HAP-1 (cell line): ENCODE measurements at places on chromosomes 2 and 18.

DNA sequence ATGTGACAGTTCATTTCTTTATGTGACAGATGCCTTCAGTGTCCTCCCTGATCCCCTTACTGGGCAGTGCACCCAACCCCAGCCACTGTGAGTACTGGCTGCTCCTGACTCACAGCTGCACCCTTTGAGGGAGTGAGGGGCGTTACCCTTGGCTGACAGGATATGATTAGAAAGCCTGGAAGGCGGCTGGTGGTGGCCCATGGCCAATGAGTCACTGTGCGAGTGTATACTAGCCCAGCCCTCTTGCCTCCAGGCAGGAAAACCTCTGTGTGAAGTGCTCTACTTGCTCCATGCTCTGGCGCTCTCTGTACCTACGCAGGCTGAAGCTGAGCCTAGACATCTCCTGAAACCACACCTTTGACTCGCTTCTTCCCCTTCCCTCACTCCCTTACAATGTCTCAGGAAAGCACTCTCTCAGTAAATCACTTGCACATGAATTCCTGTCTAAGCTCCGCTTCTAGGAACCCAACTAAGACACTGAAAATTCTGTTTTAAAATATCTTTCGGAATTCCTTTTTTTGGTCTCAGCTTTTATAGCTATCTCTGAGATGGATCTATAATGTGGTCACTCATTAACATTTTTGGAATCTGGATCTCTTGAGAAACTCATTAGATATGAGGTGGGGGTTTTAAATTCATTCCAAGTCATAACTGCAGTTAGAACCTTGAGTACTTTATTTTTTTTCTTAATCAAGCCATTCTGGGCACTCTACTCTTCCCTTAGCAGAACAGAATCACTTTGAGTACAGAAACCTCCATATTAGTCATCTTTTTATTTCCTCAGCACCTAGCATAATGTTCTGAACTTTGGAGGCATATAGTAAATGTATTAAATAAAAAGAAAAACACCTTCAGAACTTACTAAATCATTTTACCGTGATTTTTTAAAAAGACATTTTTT is 25.3 kb upstream of the STAM2 start:
- peak; percentile 26 for DNase-seq

- DNase-seq, result no peak
Observed at GRCh38 chr2:120677221-120677620, 58.4 kb upstream of the GLI2 start.

DNA sequence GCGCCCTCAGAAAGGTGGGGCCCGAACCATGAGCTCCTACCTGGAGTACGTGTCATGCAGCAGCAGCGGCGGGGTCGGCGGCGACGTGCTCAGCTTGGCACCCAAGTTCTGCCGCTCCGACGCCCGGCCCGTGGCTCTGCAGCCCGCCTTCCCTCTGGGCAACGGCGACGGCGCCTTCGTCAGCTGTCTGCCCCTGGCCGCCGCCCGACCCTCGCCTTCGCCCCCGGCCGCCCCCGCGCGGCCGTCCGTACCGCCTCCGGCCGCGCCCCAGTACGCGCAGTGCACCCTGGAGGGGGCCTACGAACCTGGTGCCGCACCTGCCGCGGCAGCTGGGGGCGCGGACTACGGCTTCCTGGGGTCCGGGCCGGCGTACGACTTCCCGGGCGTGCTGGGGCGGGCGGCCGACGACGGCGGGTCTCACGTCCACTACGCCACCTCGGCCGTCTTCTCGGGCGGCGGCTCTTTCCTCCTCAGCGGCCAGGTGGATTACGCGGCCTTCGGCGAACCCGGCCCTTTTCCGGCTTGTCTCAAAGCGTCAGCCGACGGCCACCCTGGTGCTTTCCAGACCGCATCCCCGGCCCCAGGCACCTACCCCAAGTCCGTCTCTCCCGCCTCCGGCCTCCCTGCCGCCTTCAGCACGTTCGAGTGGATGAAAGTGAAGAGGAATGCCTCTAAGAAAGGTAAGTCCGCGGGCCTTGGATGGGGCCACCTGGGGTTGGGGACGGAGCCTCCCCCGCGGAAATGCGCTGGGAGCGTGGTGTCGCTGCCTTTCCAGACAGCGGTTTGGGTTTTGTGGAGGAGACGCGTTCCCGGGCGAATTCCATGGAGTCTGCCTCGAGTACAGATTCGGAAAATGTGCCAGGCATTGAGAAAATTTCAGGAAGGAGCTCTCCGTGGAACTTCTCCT is 559 bp downstream of the HOXD1 start:
- no peak for DNase-seq

DNA sequence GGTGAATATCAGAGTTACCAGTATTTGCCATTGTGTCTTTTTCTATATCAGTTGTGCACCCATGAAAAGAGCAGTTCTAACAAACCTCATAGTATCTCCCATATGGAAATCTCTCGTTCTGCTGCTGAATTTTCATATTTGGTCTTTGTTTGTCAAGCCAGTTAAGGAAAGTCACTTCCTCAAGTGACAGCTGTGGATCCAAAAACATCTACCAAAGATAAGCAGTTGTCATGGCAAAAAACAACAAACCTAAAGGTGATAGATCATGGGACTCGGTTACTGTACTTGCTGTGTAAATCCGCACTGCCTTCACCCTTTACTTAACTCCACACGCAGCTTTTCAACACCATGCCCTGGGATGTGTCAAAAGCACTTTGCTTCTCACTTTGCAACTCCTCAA is 17.3 kb downstream of the BMP10 start:
- no peak for DNase-seq

DNA sequence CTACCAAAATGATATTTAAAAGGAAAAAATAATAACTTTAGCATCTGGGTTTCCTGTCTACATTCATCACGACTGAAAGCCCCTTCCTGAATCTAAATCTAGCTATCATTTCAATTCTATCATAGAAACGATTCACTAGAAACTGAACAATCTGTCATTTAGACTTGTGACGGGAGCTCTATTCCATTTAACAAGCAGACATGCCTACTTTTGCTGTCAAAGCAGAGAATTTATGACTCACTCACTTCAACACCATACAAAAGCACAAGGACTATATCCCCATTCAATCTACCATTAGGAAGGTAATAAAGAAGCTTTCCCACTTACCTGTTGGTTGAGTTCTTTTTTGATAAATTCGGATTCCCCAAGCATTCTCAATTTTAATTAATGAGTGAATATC is 1072.3 kb downstream of the LRP1B start:
- no peak for DNase-seq

DNA sequence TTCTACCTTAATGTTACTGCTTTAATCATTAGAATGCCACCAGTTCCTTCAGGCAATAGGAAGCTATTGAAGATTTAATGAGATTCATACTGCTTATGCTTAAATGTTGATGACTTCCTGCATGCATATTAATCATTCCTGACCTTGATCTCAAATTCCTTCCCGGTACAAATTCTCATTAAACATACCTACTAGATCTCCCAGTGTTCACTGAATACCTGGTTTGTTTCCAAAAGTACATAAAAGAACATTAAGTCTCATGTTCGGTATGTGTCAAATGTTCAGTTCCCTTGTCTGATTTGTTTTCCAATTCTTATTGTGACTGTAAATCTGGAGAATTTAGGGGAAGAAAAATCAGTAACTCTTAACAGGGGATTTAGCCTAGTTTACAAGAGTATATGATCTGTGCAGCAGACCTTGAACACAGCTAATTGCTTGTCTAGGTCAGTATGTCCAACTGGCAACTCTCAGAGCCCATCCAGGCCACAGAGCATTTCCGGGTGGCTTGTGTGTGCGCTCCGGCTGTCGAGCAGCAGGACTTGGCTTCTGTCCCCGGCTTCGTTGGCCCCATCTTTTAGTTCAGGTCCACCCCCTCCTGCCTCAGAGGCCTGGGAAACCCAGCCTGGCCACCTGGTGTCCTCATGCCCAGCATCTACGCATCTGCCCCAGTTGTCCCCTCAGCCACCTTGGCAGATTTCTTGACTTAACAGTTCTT is 13.1 kb downstream of the METAP1D start:
- peak; percentile 14 for DNase-seq

DNA sequence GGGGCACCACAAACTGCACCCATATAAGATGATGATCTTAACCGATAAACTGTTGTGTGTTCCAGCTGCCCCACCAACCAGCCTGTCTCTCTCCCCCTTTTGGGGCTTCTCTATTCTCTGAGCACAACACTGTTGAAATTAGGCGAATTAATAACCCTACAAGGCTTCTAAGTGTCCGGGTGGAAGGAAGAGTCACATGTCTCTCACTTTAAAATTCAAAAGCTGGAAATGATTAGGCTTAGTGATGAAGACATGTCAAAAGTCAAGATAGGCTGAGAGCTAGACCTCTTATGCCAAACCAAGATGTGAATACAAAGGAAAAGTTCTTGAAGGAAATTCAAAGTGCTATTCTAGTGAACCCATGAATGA is 782.1 kb downstream of the MBD2 start:
- DNase-seq, result no peak

GRCh38 chr2:186543561-186544131 is 46.2 kb upstream of the ITGAV start:
- peak; percentile 85 for DNase-seq

DNA sequence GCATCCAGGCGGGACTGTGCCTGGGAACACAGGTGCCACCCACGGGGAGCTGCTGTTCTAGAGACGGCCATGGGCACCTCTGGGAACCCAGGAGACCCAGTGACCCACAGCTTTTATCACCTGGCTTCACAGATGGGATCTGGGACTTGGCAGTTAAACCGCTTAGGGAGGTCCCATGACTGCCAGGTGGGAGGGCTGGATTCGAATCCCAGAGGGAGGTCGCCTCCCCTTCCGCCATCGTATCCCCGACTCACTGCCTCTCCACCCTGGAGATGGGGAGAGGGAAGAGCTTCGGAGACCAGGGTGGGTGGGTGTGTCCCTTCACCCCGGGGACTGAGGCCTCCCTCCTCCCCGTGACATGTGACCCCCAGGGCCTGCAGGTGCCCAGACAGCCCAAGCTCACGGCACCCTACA is 169.4 kb downstream of the RTP5 start:
- no peak for DNase-seq

DNA sequence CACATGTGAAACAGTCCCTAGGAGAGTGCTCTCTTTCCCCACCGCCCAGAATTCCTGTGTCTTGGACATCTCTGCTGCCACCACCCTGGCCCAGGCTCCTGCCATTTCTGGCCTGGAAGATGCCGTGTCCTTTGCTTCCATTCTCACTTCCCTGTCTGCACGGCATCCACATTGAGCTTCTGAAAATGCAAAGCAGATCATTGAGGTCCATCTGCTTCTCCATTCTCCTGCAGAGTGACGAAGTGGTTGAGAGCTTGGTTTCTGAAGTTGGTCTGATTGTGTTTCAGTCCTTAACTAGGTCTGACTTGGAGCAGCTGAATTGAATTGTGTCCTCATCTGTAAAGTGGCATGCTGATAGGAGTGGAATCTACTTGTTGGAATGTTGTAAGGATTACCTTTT is 98.7 kb upstream of the MGAT5 start:
- no peak for DNase-seq

DNA sequence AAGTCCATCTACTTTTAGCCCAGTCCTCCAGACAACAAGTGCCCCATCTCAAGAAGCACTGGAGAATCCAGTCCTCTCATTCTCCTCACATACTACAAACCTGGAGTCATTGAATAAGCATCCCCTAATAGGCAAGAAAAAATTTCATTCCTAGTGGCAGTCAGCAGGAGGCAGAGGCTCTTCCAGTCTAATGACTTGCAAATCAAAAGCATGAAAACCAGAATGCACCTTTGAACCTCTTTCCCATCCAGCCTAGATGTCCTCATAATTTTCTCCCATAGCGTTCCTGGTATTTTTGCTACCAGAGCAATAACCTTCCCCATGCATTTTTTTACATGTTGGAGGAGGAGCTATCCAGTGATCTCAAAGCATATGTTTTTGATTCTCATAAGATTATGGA is 252.6 kb downstream of the TTC32 start:
- no peak for DNase-seq

DNA sequence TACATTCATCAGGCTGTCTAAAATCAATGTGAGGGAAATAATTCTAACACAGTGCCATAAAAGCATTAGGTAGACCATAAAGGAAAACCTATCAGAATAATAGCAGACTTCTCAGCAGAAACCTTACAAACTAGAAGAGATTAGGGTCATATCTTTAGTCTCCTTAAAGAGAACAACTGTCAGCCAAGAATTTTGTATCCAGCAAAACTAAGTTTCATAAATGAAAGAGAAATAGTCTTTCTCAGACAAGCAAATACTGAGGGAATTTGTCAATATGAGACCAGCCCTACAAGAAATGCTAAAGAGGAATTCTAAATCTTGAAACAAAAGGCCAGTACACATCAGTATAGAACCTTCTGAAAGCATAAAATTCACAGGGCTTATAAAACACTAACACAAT is 482.0 kb downstream of the SATB2 start:
- no peak for DNase-seq

GRCh38 chr2:68250196-68250595 is 2.1 kb downstream of the PPP3R1 start:
- DNase-seq, result no peak

GRCh38 chr2:65292106-65292400 is 64.4 kb downstream of the ACTR2 start:
- no peak for DNase-seq

- DNase-seq, result peak; percentile 43
Observed at GRCh38 chr18:71398531-71398930, 1109.7 kb downstream of the SOCS6 start.

DNA sequence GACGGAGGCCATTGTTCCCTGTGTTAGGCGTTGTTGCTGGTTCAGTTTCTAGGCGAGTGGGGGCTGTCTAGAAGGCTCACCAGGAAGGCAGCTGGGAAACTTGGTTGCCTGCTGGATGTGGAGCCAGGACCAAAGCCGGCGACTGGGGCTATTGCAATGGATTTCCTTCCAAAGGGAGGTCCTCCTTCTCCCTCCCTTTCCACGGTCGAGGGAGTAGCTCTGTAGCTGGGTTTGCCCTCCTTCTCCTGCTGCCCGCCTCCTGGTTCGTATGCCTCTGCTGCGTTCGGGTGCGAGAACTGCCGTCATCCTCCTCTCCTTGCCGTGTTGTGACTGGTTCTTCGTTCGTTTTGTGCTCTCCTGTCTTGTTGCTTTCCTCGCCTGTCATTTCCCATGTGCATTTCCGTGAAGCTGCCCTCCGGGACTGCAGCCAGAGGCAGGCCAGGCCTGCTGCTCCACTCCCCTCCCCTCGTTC is 203.4 kb downstream of the NEDD4L start:
- no peak for DNase-seq
